Stimulated activated CD4-positive, alpha-beta T cell treated with anti-CD3 and anti-CD28 coated beads, TNF-alpha, amount 100 ng/mL, for 1 hour (primary cell): ENCODE measurements at places on chromosomes 12 and 14.
A peak's percentile ranks its signal among the peaks of the same experiment; 100 is the strongest.

- DNase-seq: no peak
These were observed 465 bp upstream of the FGD4 start for GRCh38 chr12:32398816-32399369.

DNA sequence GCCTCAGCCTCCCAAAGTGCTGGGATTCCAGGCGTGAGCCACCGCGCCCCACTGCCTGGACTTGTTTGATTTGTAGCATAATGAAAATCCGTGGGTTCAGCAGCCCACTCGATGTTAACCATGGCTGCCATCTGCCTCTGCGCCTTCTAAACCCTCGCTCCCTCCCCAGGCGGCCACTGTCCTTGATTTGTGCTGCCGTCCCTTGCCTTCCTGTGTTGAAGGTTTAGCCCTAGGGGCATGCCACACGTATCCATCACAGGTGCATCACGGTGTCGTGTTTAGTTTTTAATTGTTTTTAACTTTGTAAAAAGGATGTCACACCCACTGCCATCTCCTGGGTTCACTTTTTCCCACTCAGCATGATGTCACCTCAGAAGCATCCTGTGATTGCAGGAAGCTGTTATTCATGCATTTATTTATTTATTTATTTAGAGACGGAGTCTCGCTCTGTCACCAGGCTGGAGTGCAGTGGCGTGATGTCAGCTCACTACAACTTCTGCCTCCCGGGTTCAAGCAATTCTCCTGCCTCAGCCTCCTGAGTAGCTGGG is 24.5 kb upstream of the ULK1 start:
- no peak for DNase-seq

DNA sequence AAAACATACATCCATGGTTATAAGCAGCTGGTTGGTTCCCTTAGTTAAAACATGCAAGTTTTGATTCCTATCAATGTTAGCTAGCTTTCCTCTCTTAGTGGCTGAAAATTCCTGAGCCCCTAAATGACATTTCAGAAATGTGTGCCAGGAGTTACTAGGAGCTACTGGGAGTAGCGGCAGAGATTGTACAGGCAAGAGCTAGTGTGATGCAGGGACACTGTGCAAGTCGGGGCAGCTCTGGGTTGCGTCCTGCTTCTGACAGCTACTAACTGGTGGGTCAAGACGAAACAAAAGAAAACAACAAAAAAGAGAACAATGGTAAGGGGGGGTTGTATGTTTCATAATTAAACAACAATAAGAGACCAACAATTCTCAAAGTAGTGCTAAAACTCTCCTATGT is 35.4 kb downstream of the LRIG3 start:
- no peak for DNase-seq

GRCh38 chr14:68628605-68629310 is 164.1 kb downstream of the ZFP36L1 start:
- no peak for DNase-seq

DNA sequence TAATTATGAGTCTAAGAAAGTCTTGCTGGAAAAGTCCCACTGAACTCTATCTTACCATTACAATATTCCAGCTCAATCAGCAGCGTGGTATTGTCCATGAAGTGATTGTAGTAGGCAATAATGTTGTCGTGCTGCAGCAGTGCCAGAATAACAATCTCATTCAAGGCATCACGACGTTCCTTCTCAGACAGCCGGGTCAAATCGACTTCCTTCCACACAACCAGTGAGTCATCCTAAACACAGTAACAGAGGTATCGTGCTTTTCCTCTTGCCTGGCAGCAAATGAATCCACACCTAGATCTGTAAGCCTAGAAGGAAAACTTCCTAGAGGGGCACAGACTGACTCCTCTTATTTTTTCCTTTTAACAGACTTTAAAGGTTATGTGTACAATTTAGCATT is 2.9 kb downstream of the NEK9 start:
- no peak for DNase-seq

GRCh38 chr12:79680051-79680450 is 10.7 kb downstream of the PAWR start:
- DNase-seq: no peak

- no peak for DNase-seq
These were observed 39.4 kb upstream of the FBRSL1 start for GRCh38 chr12:132450418-132451171.

DNA sequence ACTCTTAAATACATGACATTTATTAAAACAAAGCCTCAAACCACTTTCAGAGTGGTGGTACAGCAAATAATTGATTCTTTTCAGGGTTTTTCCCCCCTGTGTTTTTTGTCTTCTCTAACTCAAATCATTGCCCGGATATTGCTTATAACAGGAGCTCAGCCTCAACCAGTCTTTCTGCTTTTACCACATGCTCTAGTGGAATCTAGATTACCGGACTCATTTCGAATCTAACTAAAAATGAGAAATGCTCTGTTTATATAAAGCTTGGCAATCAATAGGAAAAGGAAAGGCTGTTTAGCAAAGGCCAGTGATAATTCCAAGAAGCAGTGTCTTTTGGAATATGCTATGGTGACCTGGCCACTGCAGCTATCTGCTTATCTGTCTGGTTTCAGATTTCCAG is 161.5 kb downstream of the ETV6 start:
- DNase-seq: no peak

- no peak for DNase-seq
These were observed 44.7 kb downstream of the NOC4L start for GRCh38 chr12:132188916-132189325.

DNA sequence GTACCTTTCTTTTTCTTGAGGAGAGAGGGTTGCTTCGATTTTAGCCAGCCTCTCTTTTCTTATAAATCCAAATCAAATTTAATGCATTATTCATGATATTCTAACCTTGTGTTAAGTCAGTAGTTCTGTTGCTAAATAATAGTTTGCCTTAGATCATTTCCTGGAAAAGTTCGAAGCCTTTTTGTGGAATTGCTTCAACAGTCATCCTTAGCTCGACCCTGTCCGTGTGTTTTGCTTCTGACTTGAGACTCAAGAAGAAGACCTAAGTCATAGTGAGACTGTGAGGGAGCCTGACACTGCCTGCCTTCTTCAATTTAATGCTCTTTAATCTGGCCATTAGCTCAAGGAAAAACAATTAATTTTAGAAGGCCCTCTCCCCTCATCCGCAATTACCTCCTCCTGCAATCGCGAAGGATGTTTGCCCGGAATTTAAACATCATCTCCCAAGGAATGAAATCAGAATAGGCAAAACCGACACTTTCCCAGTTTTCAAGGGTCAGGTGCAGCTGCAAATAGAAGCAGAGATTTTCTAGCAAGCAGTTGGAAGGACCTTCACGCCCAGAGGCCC is 453 bp upstream of the SLC4A8 start:
- DNase-seq: no peak

- DNase-seq: no peak
These were observed 155.0 kb downstream of the DAD1 start for GRCh38 chr14:22434030-22434429.

- DNase-seq: no peak
These were observed 9.6 kb downstream of the APOBEC1 start for GRCh38 chr12:7656121-7656520.

GRCh38 chr14:77459072-77459723 is 1.3 kb downstream of the AHSA1 start:
- no peak for DNase-seq

DNA sequence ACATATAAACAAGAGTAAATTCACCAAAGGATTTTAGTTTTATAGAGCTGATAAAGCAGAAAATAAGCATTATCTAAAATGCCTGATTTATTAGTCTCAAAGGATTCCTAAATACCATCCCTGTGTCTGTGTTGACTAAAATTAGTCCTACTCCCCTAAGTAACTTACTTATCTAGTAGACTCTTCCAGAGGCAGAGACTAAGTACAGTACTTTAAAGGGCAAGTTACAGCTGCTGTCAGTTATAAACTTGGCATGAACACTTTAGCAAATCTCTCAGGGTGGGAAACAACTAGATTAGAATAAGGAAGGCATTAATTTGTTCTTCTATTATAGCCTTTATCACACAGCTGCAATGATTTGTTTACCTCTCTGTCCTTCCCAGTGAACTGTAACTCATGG is 46.0 kb downstream of the ATP2B1 start:
- DNase-seq: no peak

DNA sequence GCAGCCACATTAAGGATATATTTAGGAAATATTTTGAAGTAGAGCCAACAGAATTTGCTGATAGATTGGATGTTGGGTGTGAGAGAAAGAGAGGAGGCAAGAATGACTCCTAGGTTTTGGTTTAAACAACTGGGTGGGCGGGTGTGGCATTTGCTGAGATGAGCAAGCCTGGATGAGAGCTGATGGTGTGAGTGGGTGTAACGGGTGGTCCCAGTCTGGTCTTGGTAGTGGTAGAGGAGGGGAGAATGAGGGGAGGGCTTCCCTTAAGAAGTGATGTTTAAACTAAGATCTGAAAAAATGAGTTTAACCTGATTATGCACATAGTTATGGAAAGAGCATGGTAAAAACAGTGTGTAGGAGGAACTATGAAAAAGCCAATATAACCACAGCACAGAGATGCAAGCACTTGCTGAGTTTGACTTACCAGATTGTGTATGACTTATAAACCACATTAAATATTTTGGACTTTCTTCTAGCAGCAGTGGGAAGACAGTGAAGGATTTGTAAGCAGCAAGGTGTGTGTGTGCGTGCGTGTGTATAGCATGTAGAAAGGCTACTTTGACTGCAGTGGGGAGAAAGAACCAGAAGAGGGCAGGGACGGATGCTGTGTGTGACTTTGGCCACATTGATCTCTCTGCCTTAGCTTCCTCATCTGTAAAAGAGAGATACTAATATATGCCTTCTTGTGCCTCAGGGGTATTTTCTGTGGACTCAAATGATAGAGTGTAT is 139.7 kb downstream of the PRIMA1 start:
- no peak for DNase-seq

DNA sequence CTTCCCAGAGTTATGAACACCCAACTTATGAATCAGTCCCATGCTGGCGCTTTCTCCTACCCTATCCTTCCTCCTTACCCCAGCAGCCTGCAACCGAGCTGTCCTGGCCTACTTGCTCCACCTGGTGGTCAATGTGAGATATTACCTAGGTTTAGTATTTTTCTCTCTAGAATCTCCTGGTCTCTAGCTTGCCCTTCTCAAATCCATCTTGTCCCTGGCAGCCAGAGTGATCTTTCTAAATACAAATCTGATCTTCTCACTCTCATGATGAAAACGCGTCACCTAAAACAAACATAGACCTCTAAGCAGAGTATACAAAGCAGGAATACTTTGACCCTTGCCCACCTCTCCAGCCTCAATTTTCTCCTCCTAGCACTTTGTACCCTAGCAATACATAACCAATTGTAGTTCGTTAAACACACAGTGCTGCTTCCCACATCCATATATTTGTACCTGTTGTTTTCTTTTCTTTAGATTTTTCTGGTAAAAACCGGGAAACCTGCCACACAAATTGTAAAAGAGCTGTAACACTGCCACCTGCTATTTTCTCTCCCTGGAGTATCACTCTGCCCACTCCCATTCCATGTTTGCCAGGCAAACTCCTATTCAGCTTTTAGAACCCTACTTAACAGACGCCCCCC is 20.0 kb upstream of the TCP11L2 start:
- DNase-seq: no peak

DNA sequence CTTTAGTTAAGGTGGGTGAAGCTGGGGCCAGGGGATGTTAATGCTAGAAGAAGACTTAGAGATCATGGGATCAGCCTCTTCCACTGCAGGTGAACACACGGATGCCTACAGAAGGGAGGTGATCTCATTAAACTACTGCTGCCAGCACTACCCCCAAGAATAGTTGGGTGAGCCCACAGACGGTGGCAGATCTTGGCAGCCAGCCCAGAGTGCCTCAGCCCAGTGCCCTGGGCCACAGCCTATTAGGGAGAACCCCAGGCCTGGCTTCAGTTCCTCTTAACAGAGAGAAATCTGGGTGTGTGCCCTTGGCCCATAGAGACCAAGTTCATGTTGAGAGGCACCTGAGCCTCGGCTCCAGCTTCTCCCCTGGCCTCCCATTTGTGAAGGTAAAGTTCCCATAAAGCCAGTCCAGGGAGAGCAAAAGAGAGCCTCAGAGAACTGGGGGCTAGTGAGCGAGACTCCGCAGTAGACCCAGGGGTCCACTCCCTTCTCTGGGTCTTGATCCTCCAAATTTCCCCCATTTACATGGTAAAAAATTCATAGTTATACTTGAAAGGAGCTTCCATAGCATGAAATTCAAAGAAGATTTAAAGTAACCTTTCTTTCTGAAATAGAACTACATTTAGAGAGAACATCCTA is 125.0 kb upstream of the CCND2 start:
- DNase-seq: peak; percentile 23

- DNase-seq: no peak
These were observed 80.5 kb upstream of the GARIN6 start for GRCh38 chr12:99567072-99567471.

DNA sequence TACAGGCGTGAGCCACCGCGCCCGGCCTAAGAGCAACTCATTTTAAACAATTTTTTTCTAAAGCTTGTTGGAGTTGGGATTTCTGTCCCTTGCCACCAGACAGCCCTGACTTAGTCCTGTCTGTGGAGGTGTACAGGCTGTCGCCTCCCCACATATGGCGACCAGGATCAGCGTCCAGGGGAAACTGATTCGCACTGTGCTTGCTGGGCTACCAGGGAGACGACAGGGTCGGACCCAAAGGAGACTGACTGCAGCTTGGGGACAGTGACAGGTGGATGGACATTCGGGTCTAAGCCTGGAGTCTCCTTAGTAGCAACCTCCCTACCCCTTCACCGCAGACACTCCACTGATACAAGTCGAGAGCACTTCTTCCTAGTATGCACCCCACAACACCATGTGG is 40.3 kb downstream of the TRAFD1 start:
- no peak for DNase-seq

GRCh38 chr12:68580911-68581310 is 29.8 kb upstream of the RAP1B start:
- no peak for DNase-seq

- no peak for DNase-seq
These were observed 3.7 kb downstream of the KRT6B start for GRCh38 chr12:52448228-52448627.

DNA sequence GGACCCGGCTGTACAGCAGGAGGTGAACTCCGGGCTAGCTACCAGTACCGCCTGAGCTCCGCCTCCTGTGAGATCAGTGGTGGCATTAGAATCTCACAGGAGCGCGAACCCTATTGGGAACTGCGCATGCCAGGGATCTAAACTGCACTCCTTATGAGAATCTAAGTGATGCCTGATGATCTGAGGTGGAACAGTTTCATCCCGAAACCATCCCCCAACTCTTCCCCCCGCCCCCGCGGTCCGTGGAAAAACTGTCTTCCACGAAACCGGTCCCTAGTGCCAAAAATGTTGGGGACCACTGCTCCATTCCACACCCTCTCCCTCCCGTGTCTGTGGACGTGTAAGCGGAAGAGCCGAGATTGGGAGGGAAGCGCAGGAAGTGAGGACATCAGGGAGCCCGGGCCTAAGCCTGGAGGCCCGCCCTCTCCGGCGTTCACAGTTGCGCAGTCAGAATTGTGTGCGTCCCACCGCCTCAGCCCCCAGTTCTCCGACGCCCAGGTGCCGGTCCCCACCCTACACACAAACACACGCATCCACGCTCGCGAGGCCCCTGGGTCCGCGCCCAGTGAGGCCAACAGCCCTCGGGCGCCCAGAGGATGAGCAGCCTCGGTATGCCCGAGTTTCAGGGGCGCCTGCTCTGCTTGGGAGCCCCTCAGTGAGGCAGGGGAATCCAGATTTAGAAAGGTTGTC is 1.8 kb upstream of the RNASE4 start:
- peak; percentile 47 for DNase-seq

- DNase-seq: no peak
These were observed 916 bp upstream of the CHPT1 start for GRCh38 chr12:101696251-101697196.

GRCh38 chr12:9951026-9951675 is 19.0 kb upstream of the CLEC2A start:
- DNase-seq: no peak

GRCh38 chr12:105706321-105706972 is 376.0 kb downstream of the C12orf75 start:
- no peak for DNase-seq
